ENCODE measurements at places on chromosomes 12 and 14.

GRCh38 chr14:59195912-59196311 lies 7.4 kb downstream of the DAAM1 start:
- DNase-seq: no peak

DNA sequence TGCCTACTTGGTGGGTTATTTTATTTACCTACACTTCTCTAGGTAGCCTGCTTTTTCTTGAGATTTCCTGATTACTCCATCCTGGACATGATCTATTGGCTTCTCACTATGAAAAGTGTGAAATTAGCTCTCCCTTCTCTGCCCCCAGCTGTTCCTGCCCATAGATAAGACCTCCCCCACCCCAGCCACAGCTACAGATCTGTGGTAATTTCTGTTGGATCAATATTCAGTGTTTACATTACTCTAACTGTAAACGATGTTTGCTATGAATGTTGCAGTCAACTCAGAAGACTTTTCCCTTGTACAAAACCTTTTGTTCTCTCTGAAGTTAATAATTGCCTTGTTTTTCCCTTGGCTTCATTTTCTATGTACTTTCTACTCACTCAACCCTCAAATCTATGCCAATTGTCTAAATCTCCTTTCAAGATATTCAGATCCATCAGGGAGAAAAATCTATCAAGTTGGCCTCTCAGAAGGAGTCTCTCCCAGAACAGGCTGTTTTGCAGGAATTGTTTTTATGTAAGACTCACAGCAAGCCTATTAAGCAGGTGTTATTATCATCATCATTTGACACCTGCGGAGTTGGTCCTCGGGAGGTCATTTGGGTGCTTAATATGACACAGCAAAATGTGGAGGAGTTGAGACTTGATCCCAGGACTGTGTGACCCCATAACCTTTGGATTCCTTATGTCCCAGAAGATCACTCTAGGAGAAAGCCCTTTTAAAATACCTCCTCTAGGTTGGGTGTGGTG lies 227.4 kb downstream of the SUDS3 start:
- DNase-seq: no peak

DNA sequence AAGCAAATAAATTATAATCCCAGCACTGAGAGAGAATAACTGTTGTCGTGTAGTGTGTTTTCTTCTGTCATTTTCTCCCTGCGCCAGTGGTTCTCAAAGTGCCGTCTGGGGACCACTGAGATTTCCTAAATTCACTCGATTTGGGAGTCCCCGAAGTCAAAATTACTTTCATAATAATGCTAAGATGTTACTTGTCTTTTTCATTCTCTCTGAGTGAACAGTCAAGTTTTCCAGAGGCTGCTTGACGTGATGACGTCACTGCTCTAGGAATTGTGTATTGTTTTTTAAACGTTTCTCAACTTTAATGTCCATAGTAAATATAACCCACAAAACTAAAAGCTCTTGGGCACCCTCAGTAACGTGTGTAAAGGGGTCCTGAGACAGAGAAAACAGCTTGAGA lies 796 bp upstream of the POP5 start:
- no peak for DNase-seq

GRCh38 chr14:81839056-81839455 lies 305.4 kb upstream of the SEL1L start:
- no peak for DNase-seq

DNA sequence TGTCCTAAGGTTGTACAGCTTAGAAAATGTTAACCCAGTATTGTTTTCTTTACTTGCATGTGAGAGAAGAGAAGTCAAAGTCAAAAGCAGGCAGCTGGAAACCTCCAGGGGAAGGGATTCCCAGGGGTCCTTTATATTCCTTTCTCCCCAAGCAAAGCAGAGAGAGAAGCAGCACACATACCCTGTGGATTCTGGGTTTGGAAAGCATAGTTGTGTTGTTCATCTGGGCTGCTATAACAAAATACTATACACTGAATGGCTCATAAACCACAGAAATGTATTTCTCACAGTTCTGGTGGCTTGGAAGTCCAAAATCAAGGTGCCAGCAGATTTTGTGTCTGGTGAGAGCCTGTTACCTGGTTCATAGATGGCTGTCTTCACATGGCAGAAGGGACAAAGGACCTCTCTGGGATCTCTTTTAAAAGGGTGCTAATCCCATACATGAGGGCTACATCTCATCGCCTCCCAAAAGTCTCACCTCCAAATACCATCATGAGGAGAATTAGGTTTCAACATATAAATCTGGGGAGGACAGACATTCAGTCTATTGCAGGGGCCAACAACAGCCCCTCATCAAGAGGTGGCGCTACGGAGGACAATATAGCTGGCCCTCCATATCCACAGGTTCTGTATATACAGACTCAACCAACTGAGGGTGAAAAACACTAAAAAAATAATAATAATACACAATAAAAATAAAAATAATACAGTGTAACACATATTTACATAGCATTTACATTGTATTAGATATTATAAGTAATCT lies 19.3 kb upstream of the PCNX1 start:
- no peak for DNase-seq

- no peak for DNase-seq
Observed at GRCh38 chr12:131698286-131698685, 12.6 kb upstream of the SFSWAP start.

DNA sequence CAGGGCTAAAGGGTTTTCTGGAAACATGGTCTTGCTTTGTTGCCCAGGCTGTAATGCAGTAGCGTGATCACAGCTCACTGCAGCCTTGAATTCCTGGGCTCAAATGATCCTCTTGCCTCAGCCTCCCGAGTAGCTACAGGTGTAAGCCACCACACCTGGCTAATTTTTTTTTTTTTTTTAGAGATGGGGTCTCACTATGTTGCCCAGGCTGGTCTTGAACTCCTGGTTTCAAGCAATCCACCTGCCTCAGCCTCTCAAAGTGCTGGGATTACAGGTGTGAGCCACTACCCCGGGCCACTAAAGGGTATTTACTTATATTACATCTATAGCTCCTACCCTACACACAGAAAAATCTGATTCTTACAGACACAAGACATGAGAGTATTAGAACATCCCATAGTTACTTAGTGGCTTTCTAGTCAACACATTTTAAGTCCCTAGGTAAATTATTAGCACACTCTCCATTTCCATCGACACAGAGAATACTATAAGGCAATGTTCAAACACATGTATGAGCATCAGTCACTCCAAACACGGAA lies 6.2 kb upstream of the DCAF11 start:
- DNase-seq: no peak

- DNase-seq: no peak
Observed at GRCh38 chr14:102525219-102525928, 15.8 kb upstream of the ANKRD9 start.

DNA sequence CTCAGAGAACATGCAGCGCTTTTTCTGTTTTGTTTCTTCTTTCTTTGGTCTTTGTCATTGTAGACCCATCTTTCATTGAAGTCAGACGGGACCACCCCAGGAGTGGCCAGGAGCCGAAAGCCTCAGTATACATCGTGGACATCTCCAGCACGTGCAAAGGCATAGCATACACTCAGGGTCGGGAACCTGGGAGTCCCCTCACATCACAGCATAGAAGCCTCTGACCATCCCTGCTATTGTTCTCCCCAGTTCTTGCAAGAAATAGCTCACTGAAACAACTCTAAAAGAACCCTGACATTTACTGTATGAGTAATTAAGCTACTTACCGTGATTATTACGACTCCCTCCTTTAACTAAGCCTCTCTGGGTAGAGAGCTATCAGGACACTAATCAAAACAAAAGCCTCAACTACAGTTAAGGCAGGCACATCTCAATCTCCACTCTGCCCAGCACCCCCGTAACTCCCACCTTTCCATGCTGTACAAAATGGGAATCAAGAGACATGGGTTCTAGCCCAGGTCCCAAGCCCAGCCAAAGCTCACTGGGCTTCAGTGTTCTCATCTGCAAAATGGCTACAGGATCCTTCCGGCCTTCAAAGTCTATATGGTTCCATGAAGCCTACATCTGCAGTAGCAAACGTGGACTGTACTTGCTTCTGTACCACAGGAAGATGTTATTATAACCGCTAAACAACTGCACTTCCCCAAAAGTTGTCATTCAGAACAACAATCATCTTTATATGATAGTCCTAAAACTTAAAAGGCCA lies 6.7 kb downstream of the CCDC88C start:
- no peak for DNase-seq

- DNase-seq: no peak
Observed at GRCh38 chr12:9941838-9942237, 9.7 kb upstream of the CLEC2A start.

DNA sequence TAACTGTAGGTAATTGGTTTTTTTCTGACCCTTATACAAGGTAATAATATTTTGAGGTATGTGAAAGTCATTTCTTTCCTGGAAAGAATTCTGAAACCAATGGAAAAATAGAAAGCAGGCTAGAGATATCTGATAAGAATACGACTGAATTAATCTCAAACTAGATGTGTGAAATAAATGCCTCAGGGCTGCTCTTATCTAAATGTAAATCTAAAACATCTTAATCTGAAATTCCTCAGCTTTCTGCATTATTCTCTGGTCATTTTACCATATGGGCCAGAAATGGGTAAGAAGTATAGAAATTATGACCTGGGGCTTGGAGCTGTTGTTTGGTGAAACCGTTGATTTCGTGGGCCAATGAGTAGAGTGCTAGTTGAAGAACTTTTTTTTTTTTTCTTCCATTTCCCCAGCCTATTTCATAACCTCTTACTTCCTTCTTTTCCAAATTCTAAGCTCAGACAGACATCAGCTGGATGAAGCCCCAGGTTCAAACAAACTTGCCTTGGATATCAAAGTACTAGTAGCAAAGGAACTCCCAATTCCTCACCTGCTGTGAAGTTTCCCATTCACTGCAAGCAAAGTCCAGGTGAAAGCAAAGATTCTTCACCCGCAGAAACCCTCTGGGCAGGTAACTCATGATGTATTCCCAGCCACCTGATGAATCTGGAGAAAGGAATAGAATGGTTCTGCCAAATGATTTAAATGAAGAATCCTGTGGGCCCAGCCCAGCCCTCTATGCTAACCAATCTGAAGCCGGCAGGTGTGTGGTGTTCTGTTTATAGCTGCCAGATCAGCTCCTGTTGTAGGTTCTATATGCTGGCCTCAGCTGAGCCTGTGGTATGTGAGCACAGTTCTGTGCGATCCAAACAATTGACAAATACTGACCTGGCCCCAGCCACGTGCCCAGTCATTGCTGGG lies 9.7 kb upstream of the FOS start:
- no peak for DNase-seq

GRCh38 chr12:123655420-123655819 lies 15.5 kb upstream of the TCTN2 start:
- no peak for DNase-seq

GRCh38 chr12:104600036-104600712 lies 143.4 kb downstream of the CHST11 start:
- DNase-seq: no peak

Measured in activated naive CD8-positive, alpha-beta T cell treated with anti-CD3 and anti-CD28 coated beads, Interleukin-2, amount 50 U/mL, for 16 hours (primary cell).